ENCODE measurements at places on chromosomes 2 and 18.

GRCh38 chr18:1593091-1593490 is 688.4 kb downstream of the ADCYAP1 start:
- no peak for DNase-seq

- DNase-seq: no peak
Observed at GRCh38 chr2:136433261-136433660, 315.3 kb upstream of the CXCR4 start.

DNA sequence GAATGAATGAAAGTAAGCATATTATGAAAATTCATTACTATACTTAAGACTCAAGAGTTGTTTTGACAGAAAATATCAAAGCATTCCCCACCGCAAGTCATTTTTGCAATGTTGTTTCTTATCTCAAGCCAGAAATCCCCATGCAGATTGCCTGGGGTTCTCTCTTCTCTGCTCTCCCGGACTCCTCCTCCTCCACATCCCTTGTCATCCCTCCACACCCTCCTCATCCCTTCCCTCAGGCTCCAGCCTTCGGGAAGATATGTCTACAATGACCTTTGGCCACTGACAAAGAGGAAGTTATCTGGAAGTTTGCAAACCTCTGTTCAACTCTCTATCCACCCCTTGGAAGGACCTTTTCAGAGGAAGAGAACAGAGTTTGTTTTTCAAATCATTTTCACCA is 11.9 kb downstream of the TFCP2L1 start:
- no peak for DNase-seq

DNA sequence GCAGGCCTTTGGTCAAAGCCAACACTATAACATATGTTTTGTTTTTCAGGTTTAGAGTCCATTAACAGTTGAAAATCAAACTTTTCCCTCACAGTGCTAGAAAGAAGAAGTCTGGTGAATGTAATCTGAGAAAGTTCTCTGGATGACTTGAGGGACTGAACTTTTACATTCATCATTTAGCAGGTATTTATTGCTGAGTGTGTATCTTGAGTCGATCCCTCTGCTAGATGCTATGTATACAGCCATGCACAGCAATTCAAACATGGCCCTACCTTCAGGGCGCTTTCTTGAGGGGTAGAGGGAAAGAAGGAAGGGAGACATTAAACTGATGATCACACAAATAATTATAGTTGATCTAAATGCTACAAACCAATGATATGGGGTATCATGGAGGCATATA is 89.6 kb downstream of the CLHC1 start:
- no peak for DNase-seq

DNA sequence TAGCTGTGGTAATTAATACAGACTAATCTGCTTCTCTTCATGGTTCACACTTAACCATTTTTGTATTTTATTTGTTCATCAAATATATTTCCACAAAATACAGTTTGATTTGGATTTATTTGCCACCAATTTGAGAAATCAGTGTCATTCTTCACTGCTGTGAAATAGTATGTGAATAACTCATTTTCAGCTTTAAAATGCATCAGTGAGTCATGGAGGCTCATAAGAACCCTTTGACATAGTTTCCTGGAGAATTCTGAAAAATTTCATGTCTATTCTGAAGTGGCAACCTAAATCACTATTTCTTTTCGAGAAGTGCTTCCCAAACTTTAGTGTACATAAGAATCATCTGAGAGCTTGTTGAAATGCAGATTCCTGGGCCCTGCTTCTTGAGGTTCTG is 1026.7 kb upstream of the ACVR2A start:
- no peak for DNase-seq

DNA sequence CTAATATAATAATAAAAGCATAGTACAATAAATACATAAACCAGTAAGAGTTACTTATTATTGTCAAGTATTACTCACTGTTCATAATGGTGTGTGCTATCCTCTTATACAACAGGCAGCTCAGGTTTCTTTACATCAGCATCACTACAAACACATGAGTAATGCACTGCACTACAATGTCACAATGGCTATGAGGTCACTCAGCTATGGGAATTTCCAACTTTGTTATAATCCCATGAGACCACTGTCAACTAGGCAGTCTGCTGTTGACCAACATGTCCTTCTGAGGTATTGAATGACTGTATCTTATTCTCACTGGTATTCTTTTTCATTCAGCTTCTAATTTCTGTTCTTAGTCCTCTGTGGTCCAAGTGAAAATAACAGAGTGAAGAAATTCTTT is 250.4 kb upstream of the DSEL start:
- no peak for DNase-seq

DNA sequence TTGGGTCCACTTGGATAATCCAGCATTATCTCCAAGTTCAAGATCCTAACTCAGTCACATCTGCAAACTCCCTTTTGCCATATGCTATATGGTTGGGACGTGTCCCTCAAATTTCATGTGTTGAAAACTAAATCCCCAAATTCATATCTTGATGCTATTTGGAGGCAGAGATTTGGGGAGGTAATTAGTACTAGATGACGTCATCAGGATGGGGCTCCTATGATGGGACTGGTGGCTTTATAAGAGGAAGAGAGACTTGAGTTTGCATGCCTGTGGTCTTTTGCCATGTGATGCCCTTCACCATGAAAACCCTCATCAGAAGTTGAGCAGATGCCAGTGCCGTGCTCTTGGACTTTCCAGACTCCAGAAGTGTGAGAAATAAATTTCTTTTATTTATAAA is 16.8 kb upstream of the SMAD4 start:
- DNase-seq: no peak

GRCh38 chr2:148888003-148888501 is 13.0 kb downstream of the KIF5C start:
- DNase-seq: peak; percentile 29

All from activated T-cell treated with anti-CD3 and anti-CD28 coated beads, Interleukin-2, amount 50 U/mL, for 1 hour (primary cell).